ENCODE measurements at places on chromosomes 4 and X.

DNA sequence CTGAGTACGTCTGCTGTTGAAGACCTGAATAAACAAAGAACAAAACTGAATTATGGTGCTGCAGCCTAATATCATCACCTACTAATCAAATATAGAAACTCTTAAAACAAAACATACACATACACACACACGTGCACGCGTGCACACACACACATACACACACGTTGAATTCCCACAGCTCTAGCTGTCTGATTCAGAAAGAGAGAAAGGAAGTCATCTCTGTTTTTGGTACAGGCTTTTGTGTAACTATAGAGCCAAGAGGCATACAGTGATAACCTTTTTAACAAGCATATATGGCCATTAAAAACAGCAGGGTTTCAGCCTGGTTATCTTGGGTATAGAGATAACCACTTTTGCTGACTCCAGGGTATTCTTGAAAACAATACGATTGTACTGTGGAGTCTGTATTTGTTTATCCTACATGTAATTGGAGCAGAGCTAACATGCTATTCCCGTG is 823.2 kb downstream of the CCSER1 start:
- DNase-seq = no peak

DNA sequence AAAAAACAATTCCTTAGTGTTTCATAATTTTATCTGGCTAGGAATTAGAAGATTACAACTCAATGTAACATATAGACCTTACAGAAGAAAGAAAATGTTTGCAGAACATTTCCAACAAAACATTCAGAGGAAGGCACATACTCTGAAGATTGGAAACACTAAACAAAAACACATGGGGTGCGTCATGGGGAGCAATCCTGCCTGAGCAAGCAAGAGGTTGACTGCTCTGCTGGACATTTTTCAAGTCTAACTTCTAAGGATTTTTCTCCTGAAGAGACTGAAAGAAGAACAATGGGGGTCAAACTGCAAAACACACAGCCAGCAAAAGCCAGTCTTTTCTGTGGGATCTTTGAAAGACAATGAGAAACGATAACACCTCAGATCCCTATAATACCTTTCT is 182.8 kb downstream of the GUCY2F start:
- no peak for DNase-seq

DNA sequence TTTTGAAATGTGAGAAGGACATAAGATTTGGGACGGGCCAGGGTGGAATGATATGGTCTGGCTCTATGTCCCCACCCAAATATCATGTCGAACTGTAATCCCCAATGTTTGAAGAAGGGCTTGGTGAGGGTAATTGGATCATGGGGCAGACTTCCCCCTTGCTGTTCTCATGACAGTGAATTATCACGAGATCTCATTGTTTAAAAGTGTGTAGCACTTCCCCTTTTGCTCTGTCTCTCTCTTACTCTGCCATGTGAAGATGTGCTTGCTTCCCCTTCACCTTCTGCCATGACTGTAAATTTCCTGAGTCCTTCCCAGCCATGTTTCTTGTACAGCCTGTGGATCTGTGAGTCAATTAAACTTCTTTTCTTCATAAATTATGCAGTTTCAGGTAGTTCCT is 17.5 kb downstream of the MTMR8 start:
- no peak for DNase-seq

- DNase-seq = no peak
Observed at GRCh38 chr4:95857761-95858160, 17.9 kb downstream of the PDHA2 start.

DNA sequence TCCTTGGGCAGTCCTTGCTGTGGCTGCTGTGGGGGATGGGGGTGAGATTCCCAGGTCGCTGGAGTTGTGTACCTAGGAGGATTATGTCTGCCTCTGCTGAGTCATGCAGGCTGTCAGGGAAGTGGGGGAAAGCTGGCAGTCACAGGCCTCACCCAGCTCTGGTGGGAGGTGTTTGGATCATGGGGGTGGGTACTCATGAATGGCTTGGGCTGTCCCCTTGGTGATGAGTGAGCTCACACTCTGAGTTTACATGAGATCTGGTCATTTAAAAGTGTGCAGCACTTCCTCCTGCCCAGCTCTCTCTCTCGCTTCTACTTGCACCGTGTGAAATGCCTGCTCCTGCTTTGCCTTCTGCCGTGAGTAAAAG is 24.6 kb upstream of the PDLIM3 start:
- DNase-seq = no peak

GRCh38 chrX:37975421-37975820 is 30.9 kb upstream of the SYTL5 start:
- no peak for DNase-seq

DNA sequence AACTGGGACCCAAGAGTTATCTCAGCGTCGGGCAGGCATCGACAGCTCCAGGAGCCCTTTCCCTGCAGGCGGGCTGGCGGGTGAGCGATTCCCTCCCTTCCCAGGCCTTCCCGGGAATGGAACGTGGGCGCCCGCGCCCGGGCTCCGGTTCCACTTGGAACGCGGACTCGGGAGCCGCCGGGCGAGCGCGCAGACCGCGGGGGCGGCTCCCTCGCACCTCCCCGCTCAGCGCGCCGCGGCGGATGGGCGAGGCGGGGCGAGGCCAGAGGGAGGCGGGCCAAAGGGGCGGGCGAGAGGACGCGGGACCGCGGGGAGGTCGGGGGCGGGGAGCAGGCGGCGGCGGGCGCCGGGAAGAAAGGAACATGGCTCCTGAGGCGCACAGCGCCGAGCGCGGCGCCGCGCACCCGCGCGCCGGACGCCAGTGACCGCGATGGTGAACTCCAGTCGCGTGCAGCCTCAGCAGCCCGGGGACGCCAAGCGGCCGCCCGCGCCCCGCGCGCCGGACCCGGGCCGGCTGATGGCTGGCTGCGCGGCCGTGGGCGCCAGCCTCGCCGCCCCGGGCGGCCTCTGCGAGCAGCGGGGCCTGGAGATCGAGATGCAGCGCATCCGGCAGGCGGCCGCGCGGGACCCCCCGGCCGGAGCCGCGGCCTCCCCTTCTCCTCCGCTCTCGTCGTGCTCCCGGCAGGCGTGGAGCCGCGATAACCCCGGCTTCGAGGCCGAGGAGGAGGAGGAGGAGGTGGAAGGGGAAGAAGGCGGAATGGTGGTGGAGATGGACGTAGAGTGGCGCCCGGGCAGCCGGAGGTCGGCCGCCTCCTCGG is at the start of gene PKD2:
Gene PKD2 (plus strand): TSS at position 332 of the 818 bp plus-strand sequence. CDS start 99 bp downstream, at position 431.
- DNase-seq = peak; percentile 88

All from ecto neural progenitor cell (in vitro differentiated cells).